Uterus (tissue), 4 donors: ENCODE measurements at places on chromosomes 11 and 22. TPM values are rescaled to one million over a fixed set of nuclear protein-coding genes. Genes with fewer than 3 reads are reported as not detected.

APOBEC3F gene
- total RNA-seq = 1.2 TPM

LMO2 gene
- total RNA-seq = 28.1 TPM

HBD gene
- total RNA-seq = not detected

MS4A3 gene
- not detected for total RNA-seq

C22orf42 gene
- not detected for total RNA-seq

PKP3 gene
- total RNA-seq = not detected

SLC29A2 gene
- 0.26 TPM for total RNA-seq

TUG1 gene
- 130 TPM for total RNA-seq

HPX gene
- not detected for total RNA-seq

SYTL2 gene
- total RNA-seq = 38.2 TPM

GRCh38 chr11:86688398-86689179 lies 16.2 kb upstream of the ME3 start:
- no peaks in the 10 kb centered on the region for H3K4me1 ChIP-seq
- no peak overlapping the region for H3K4me3 ChIP-seq
- H3K36me3 ChIP-seq = no peaks in the 10 kb centered on the region

- H3K4me3 ChIP-seq = no peak overlapping the region
- no peaks in the 10 kb centered on the region for H3K4me1 ChIP-seq
- H3K27me3 ChIP-seq = no peaks in the 10 kb centered on the region
- no peak overlapping the region for H3K27ac ChIP-seq
Measured at GRCh38 chr11:47711225-47711624, 3.9 kb downstream of the AGBL2 start.

DNA sequence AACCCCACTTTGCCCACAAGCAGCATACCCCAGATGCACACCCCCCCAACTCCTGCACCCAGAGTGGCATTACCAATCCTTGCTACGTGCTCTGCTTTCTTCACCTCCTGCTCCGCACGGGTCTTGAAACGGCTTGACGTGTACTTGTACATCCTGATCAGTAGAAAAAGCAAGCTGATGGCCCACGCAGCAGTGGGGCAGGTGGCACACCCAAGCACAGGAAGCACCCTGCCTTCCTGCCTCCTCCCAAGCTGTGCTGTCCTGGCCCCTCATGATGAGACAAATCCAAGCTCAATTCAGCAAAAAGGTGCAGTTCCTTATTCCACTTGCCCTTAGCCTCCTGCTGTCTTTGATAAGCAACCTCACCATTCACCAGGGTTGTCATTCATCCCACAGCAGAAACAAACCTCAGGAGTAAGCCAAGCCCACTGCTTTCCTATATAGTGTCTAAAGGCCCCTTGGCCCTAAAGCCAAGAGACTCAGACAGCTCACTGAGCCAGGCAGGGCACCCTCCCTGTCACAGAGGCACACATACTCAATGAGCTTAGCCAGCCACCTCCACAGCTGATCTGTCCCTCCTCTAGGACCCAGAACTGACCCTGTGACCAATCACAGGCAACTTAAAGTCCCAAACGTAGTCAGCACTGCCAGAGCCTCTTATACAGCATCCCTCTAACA lies 27.8 kb downstream of the MORC2 start:
- no peak overlapping the region for H3K27ac ChIP-seq
- H3K27me3 ChIP-seq = no peaks in the 10 kb centered on the region
- DNase-seq = no peak
- no peak overlapping the region for H3K4me3 ChIP-seq

DNA sequence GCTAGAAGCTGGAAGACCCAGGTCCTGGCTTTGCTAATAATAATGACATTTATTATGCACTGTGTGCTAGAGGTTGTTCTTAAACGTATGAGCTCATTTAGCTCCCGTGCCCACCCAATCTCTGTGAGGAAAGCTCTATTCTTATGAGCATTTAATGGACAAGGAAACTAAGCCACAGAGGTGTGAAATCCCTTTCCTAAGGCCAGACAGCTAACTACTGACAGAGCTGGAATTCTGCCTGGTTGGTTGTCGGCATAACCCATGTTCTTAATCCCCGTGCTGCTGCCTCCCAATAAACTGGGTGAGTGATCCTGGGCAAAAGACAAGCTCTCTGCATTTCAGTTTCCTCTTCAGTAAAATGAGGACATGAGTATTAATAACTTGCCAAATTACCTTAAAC lies 49.4 kb downstream of the SNX19 start:
- DNase-seq = no peak
- no peaks in the 10 kb centered on the region for H3K36me3 ChIP-seq
- no peak overlapping the region for H3K4me3 ChIP-seq
- H3K27ac ChIP-seq = no peak overlapping the region
- no peaks in the 10 kb centered on the region for H3K4me1 ChIP-seq

DNA sequence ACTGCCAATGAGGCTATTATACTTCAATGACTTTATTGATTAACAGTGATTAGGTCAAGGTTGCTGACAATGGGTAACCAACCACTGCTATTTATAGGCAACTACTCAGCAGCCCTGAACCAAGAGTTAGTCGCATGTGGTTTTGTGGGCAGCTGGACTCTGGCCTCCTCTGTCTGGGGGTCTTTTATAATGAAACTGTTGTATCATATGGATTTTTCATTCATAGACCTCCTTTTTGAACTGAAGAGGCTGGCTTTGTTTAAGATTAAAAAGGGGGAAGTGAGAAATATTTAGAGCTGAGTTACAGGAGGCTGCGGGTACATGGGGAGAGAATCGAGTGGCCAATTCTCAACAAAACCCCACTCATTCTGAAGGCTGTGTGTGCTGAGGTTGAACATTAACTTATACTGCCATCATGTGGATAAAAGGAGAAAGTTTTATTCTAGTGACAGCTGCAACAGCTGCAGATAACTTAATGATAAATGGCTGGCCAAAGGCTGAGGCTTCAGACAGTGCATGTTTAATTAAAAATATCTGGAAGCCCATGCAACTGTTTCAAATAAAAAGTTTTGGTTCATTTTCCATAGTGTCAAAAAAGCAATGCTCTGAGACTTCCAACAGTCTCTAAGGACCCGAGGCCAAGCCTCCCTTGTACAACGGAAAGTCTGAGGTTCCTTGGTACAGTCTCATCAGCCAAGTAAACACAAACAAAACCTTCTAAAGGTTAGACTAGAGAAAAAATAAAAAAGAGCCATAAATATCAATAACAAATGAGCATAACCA lies 682.6 kb downstream of the KCNA4 start:
- H3K27me3 ChIP-seq = no peaks in the 10 kb centered on the region
- no peaks in the 10 kb centered on the region for H3K4me1 ChIP-seq
- H3K27ac ChIP-seq = no peak overlapping the region

- no peak overlapping the region for H3K4me3 ChIP-seq
- no peak overlapping the region for H3K27ac ChIP-seq
Measured at GRCh38 chr11:38219636-38220035, 1621.6 kb upstream of the RAG2 start.

GRCh38 chr22:28737701-28738100 lies 3.9 kb downstream of the CHEK2 start:
- DNase-seq = no peak
- no peaks in the 10 kb centered on the region for H3K27me3 ChIP-seq
- no peaks in the 10 kb centered on the region for H3K36me3 ChIP-seq
- peaks cover 4% of the 10 kb centered on the region for H3K4me1 ChIP-seq

DNA sequence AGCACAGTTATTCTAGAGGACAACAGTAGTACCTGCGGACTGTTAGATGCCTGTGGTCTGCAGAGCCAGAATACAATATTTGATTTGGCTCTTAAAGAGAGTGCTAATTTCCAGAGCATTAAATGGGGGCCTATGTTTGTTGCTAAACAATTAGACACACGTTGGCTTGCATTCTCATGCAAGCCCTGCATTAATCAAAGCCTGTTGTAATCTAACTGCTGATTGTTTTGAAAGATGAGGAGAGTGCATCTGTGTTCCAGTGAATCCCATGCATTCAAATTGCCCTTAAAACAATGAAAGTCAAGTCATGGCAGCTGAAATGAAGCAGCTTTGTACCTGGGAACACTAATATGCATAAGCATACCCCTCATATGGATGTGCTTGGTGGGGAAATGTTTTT lies 419.4 kb downstream of the DYNC2H1 start:
- no peaks in the 10 kb centered on the region for H3K27me3 ChIP-seq
- no peaks in the 10 kb centered on the region for H3K36me3 ChIP-seq
- no peak overlapping the region for H3K27ac ChIP-seq

GRCh38 chr11:132466983-132467382 lies 1065.3 kb downstream of the OPCML start:
- H3K27me3 ChIP-seq = no peaks in the 10 kb centered on the region
- H3K36me3 ChIP-seq = no peaks in the 10 kb centered on the region
- DNase-seq = no peak
- no peak overlapping the region for H3K4me3 ChIP-seq
- H3K27ac ChIP-seq = no peak overlapping the region
- H3K4me1 ChIP-seq = no peaks in the 10 kb centered on the region

GRCh38 chr11:70933981-70934583 lies 318.3 kb downstream of the SHANK2 start:
- H3K4me1 ChIP-seq = no peaks in the 10 kb centered on the region
- DNase-seq = no peak
- H3K27me3 ChIP-seq = no peaks in the 10 kb centered on the region
- no peaks in the 10 kb centered on the region for H3K36me3 ChIP-seq
- H3K27ac ChIP-seq = no peak overlapping the region

GRCh38 chr11:33617672-33618350 lies 82.8 kb downstream of the C11orf91 start:
- H3K36me3 ChIP-seq = no peaks in the 10 kb centered on the region
- no peaks in the 10 kb centered on the region for H3K4me1 ChIP-seq
- H3K27ac ChIP-seq = no peak overlapping the region
- no peaks in the 10 kb centered on the region for H3K27me3 ChIP-seq

GRCh38 chr22:28142361-28142961 lies 223.4 kb upstream of the PITPNB start:
- no peak overlapping the region for H3K4me3 ChIP-seq

- H3K36me3 ChIP-seq = no peaks in the 10 kb centered on the region
- DNase-seq = no peak
- no peak overlapping the region for H3K4me3 ChIP-seq
- H3K4me1 ChIP-seq = no peaks in the 10 kb centered on the region
- no peaks in the 10 kb centered on the region for H3K27me3 ChIP-seq
Measured at GRCh38 chr11:80778432-80778831, 1337.6 kb upstream of the TENM4 start.

DNA sequence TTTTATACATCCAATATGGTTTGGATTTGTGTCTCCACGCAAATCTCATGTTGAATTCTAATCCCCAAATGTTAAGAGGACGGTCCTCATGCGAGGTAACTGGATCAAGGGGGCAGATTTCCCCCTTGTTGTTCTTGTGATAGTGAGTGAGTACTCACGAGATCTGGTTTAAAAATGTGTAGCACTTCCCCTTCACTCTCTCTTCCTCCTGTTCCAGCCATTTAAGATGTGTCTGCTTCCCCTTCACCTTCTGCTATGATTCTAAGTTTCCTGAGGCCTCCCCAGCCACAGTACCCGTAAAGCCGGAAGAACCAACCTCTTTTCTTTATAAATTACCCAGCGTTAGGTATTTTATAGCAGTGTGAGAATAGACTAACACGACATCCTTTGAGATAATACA lies 98.6 kb downstream of the TTC28 start:
- no peak overlapping the region for H3K27ac ChIP-seq
- DNase-seq = no peak
- no peaks in the 10 kb centered on the region for H3K27me3 ChIP-seq

GRCh38 chr22:46679706-46680269 lies 58.3 kb downstream of the CERK start:
- H3K27me3 ChIP-seq = no peaks in the 10 kb centered on the region
- no peak overlapping the region for H3K4me3 ChIP-seq
- H3K36me3 ChIP-seq = no peaks in the 10 kb centered on the region
- no peak for DNase-seq

DNA sequence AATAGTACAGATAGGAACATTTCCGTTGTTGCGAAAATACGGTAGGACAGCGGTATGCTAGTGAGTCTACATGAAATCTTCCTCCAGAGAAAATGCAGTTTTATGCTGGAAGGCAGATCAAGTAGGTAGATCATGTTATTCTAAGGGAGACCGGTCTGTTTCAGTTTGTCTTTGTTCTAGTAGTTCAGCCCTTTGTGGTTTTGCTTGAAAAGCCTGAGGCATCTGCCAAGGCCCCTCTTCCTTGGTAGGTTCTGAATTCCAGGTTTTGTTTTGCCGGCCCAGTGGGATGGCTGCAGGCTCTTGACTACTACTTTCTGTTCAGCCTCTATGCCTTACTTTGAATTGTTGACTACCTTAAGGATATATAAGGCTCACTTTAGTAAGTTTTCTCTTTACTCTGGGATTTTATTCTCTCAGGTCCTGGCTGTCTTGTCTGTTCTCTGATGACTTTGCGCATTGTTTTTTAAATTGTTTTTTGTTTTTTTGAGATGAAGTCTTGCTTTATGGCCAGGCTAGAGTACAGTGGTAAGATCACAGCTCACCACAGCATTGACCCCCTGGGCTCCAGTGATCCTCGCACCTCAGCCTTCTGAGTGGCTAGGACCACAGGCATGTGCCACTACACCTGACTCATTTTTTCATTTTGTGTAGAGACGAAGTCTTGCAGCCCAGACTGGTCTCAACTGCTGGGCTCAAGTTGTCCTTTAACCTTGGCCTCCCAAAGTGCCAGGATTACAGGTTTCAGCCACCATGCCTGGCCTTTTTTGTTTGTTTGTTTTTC lies 53.7 kb downstream of the HIPK3 start:
- peaks cover 3% of the 10 kb centered on the region for H3K4me1 ChIP-seq
- no peak overlapping the region for H3K27ac ChIP-seq
- H3K36me3 ChIP-seq = no peaks in the 10 kb centered on the region
- H3K27me3 ChIP-seq = no peaks in the 10 kb centered on the region

DNA sequence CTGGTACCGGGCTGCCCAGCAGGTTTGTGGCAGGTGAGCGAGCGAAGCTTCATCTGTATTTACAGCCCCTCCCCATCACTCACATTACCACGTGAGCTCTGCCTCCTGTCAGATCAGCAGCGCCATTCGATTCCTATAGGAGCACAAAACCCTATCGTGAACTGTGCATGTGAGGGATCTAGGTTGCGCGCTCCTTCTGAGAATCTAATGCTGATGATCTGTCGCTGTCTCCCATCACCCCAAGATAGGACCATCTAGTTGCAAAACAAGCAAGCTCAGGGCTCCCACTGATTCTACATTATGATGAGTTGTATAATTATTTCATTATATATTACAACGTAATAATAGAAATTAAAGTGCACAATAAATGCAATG lies 15.8 kb upstream of the VSIG10L2 start:
- H3K4me1 ChIP-seq = no peaks in the 10 kb centered on the region
- DNase-seq = no peak
- H3K36me3 ChIP-seq = no peaks in the 10 kb centered on the region
- no peak overlapping the region for H3K4me3 ChIP-seq

DNA sequence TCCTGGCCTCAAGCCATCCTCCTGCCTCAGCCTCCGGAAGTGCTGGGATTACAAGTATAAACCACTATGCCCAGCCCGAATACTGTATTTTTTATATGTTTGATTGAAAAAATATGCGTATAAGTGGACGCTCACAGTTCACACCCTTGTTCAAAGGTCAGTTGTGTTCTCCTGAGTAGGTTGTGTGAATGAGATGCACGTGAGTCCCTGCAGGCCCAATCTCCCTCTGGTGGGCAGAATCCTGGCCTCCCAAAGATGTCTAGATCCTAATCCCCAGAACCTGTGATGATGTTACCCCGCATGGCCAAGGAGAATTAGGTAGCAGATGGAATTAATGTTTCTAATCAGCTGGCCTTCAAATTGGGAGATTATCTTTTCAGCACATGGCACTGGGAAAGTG lies 41.9 kb downstream of the CTTN start:
- H3K27me3 ChIP-seq = no peaks in the 10 kb centered on the region
- no peaks in the 10 kb centered on the region for H3K4me1 ChIP-seq
- H3K36me3 ChIP-seq = no peaks in the 10 kb centered on the region
